Astrocyte of the hippocampus (primary cell): ENCODE measurements at places on chromosomes 2 and 18.

DNA sequence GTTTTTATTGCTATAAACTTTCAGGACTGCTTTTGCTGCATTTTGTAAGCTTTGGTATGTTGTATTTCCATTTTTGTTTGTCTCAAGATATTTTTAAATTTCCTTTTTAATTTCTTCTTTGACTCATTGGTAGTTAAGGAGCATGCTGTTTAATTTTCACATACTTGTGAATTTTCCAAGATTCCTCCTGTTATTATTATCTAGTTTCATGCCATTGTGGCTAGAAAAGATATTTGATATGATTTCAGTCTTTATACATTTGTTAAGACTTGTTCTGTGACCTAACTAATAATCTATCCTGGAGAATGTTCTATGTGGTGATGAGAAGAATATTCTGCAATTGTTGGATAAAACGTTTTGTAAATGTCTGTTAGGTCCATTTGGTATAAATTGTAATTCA is 62.1 kb downstream of the NUP35 start:
- DNase-seq: no peak

DNA sequence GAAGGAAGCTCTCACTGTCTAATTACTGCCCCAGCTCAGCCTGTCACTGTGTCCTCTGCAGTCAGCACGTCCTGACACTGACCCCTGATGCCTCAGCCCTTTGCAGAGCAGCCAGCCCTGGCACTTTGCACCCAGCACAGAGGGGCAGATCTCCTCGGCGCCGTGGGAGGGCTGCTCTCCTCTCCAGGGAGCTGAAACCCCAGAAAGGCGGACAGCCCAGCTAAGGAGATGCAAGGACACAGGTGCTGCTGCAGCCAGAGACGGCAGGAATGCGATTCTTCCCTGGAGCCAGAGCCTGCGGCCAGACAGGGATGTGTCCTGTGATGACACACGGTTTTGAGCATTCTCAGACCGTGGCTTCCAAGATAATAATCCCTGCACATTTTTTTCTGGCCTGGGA is 34.5 kb upstream of the SIX3 start:
- DNase-seq: no peak

DNA sequence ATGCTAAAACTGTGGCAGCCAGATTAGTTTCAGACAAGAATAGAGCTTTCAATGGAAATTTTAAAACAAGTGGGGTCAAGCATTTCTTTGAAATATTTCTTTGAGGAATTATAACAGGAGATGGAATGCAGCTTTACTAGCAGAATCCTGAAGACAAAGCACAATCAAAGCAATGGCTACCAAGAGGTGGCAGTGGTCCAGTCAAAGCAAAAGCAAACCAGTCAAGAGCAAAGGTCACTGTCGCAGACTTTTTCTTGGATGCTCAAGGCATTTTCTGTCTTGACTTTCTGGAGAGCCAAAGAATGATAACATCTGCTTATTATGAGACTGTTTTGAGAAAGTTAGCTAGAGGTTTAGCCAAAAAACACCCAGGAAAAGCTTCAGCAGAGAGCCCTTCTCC is 351.2 kb upstream of the DLGAP1 start:
- peak; percentile 52 for DNase-seq

DNA sequence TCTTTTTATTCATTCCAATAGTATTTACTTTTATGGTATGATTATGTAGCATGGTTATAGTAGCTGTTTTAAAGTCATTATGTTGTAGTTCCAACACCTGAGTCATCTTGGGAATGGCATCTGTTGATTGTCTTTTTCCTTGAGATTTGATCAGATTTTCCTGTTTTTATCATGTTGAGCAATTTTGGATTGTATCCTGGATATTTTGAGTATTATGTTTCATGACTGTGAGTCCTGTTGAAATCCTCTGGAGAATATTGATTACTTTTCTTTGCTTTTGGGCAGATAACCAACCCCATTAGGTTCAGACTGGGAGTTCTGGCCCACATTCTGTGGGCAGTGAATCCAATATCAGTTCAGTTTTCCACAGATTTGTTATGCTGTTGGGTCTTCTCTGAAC is 163.2 kb upstream of the SPRED2 start:
- no peak for DNase-seq

GRCh38 chr2:26727641-26728561 is 35.4 kb downstream of the KCNK3 start:
- peak; percentile 28 for DNase-seq

GRCh38 chr2:177568390-177568789 is 175.8 kb downstream of the AGPS start:
- no peak for DNase-seq

DNA sequence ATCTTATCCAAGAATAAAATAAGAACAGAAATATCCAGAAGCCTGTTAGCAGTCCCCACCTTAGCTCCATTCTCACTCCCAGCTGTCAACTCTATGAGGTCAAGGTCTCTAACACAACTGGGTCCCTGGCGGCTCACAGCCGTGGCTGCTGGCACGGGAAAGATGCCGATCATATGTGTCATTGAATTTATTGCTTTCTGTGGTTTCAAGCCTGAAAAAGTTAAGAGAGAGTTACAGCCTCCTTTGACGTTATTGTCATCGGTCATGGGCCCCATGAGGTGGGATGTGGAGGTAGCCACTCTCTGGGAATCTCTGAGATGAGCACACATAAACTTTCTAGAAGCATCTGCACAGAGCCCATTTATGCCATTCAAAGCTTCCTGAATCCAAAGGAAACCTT is 28.7 kb upstream of the CABLES1 start:
- DNase-seq: peak; percentile 94

- no peak for DNase-seq
These were observed 75.4 kb downstream of the CD8B2 start for GRCh38 chr2:106562268-106563186.

- DNase-seq: no peak
These were observed 122.8 kb downstream of the ATP9B start for GRCh38 chr18:79191956-79192355.

DNA sequence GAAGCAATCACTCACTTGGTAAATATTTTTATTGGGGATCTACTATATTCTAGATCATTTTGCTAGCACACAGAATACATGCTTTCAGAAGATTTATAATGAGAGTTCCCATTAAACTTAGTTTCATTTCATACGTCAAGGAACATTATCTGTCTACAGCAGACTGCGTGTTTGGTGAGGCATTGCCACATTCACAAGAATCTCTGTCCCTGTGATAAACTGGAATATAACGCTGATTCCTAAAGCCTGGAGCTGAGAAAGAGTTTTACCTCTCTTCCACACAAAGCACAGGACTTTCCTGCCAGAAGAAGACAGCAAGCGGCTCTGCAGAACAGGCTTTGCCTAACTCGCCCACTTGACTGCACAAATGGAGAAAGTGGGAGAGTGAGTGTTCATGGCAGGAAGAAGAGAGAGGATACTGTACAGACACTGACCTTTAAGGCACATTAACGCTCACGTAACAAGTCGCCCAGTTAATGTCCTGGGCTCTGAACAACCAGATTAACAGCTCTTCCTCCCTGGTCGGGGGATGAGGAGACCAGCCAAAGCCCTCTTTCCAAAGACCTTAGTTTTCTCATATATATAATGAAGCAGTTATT is 356.2 kb downstream of the GPD2 start:
- no peak for DNase-seq

DNA sequence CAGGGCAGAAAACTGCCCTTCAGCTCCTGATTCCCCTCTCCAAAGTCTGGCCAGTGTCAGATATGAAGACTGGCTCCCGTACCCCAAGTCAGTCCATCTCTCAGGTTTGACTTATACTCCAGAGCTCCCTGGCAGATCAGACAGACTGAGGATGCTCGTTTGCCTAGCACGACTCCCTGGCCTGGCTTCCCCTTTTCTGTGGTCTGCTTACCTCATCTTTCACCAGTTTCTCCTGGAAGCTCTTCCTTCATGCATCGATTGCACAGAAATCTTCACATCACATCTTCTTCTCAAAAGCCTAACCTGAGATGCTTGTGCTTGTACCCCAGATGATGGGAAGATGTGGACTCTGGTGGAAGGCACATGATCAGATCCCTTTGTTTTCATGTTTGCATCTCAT is 387.9 kb upstream of the POU3F3 start:
- no peak for DNase-seq

GRCh38 chr18:8673256-8674209 is 31.8 kb upstream of the MTCL1 start:
- no peak for DNase-seq

DNA sequence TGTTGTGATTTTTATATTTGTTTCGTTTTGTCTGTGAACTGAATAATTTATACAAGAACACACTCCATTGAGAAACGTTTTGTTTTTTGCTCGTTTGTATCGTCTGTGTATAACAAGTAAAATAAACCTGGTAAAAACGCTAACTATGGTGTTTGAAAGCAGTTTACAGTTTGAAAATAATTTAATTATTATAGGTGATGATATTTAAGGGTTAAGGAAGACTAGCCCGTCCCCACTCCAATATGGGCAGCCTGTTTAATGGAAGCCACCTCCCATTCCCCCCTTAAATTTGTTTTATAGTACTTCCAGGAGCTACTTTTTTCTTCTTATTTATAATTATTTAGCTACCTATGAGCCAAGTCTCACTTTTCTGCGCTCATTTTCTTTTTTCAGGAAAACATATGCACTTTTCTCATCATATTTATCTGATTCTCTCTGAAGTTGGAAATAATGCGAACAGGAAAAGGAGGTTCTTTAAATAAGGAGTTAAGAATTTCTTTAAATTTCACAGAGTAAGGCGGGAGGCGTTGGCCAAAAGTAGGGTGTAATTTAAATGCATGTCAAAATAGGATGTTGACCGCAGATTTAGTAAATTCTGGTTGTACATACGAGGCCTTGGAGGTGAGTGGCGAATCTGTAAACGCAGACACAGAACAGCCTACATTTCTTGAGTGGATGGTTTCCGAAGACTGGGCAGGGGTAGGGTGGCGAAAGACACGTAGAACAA is 9.8 kb downstream of the TBR1 start:
- no peak for DNase-seq

DNA sequence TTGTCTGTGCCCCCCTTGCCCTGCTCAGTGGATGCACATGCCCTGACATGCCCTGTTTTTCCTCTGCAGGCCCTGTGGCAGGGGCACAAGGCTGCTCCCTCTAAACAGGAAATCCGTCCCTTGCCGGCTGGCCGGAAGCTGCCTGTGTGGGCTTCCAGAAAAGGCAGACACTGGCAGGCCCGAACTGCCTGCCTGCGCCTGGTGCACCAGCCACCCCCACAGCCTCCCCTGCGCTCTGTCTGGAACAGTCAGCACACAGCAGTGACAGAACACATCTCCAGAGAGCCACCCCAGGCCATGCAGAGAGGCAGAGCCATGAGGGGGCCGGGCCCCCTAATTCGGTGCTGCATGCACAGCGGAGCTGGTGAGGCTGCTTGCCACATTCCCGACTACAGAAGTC is 33.5 kb downstream of the LOXHD1 start:
- no peak for DNase-seq

- peak; percentile 92 for DNase-seq
These were observed 492.0 kb downstream of the TNS1 start for GRCh38 chr2:217510771-217511291.

- no peak for DNase-seq
These were observed 84.6 kb downstream of the MYO1B start for GRCh38 chr2:191329841-191330240.
